ENCODE measurements at places on chromosomes 12 and 14. TPM values are rescaled to one million over a fixed set of nuclear protein-coding genes. Genes with fewer than 3 reads are reported as not detected.
A peak's percentile ranks its signal among the peaks of the same experiment; 100 is the strongest.

GRCh38 chr12:76303365-76303764 is 44.9 kb downstream of the BBS10 start:
- H3K4me1 ChIP-seq, result no peaks in the 10 kb centered on the region
- no peak overlapping the region for H3K4me3 ChIP-seq
- no peak for DNase-seq
- no peaks in the 10 kb centered on the region for H3K36me3 ChIP-seq
- no peak overlapping the region for H3K27ac ChIP-seq

The TEX22 gene
- polyA plus RNA-seq, result 0.31 TPM

DNA sequence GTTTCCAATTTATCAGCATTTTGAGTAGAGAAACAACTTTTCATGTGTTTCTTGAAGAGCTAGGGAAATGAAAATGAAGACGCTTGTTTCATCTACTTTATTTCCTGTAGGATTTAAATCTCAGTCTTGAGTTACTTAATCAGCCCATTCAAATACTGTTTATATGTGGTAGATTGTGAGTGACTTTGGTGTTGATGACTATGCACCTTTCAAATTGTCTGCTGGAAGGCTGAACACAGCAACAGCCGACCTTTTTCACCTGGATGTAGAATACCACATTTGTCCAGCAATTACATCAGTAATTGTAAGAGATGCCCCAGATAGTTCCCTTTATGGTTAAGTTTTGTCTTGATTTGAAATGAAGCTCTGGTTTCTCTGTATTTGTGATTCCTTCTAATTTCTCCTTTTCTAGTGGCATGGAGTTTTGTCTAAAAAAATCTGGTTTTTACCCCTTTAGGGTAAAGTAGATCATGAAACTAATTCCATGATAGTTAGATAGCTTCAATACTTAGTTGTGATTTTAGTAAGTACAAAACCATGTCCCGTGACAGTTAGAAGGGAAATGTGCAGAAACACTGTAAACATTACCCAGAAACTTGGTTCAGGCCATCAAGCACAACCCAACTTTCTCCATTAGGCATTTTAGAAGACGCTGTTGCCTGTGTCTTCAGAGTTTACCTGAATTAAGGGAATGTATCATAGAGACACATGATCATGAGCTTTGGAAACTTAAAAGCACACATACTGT is 165.0 kb downstream of the SRGAP1 start:
- H3K4me1 ChIP-seq, result no peaks in the 10 kb centered on the region
- H3K27me3 ChIP-seq, result no peaks in the 10 kb centered on the region
- H3K27ac ChIP-seq, result no peak overlapping the region
- no peaks in the 10 kb centered on the region for H3K36me3 ChIP-seq

DNA sequence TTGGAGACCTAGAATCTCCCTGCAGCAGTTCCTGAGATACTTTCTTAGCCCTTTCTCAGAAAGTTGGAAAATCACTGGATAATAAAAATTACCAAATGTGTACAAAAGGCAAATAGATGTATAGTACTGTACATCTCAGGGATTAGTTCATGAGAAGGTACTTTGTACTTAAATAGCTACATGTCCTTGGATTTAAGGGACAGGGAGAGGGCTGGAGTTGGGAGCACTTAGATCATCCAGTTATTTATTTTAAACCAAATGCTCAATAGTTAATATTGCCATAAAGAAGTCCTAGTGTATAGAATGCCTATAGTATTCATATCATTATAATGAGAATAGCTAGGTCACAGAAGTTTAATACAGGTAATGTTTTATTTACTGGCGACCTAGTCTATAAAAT is 13.4 kb downstream of the CDKN3 start:
- H3K27me3 ChIP-seq, result no peaks in the 10 kb centered on the region
- H3K36me3 ChIP-seq, result no peaks in the 10 kb centered on the region
- H3K4me3 ChIP-seq, result no peak overlapping the region
- H3K27ac ChIP-seq, result no peak overlapping the region

GRCh38 chr12:110286623-110287022 is 5.6 kb downstream of the ATP2A2 start:
- H3K4me1 ChIP-seq, result peaks cover 64% of the 10 kb centered on the region
- no peak for DNase-seq
- H3K36me3 ChIP-seq, result peaks cover 29% of the 10 kb centered on the region
- H3K27me3 ChIP-seq, result no peaks in the 10 kb centered on the region

DNA sequence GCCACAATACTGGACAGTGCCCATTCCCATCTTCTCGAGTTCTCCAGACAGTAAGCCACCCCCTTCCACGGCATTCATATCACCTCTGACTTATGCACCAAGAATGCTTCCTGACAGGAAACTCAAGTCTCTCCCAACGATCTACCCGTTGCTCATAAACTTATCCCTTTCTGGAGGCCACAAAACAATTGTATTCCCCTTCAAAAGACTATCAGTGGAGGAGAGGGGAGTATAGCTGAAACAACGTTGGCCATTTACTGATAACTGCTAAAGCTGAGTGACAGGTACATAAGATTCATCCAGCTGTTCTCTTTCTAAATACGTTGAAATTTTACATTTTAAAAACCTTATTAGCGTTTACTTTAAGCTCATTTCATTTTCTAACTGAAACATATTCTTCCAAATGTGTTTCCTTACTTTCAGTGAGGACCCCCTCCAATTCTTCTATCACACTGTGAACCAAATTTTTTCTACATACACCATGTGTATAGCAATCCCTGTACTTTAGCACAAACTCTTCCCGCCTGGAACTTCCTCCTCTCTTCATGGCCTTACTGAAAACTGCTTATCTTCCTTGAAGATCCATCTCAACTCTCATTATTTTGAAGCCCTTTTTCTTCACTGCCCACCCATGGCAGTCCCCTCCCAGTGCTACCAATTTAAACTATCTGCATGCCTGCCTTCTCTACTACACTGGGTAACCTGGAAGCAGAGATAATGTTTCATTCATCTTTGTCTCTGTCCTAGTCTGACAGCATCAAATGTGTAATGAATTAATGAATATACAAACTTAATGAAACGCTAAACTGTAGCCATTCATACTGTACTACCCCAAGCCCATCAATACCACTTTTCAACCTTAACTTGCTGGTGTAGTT is 28.8 kb downstream of the ATXN2 start:
- H3K27ac ChIP-seq, result no peak overlapping the region
- no peaks in the 10 kb centered on the region for H3K27me3 ChIP-seq
- no peak overlapping the region for H3K4me3 ChIP-seq
- DNase-seq, result no peak

- H3K27ac ChIP-seq, result no peak overlapping the region
- DNase-seq, result no peak
- H3K4me3 ChIP-seq, result no peak overlapping the region
- no peaks in the 10 kb centered on the region for H3K4me1 ChIP-seq
Observed at GRCh38 chr12:65615118-65615517, 209.2 kb upstream of the HMGA2 start.

The KRT78 gene
- polyA plus RNA-seq, result not detected

The TRPV4 gene
- not detected for polyA plus RNA-seq

The HSPB8 gene
- polyA plus RNA-seq, result not detected

DNA sequence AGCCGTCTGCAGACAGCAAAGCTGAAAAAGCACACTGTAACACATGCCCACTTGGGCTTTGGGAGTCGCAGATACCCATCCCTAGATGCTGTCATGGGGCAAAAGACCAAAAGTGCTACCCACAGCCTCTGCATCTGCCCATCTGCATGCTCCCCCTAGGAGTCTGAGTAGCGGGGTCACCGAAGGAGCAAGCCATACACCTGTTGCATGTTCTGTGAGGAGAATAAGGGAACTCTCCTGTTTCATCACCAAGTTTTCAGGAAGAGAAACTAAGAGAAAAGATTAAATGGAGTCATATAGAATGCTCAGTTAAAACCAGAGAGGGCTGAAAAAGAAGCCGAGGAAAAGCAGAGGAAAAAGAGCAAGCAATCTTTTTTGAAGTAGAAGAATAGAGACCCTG is 13.7 kb upstream of the ST8SIA1 start:
- DNase-seq, result no peak
- no peaks in the 10 kb centered on the region for H3K36me3 ChIP-seq
- H3K27ac ChIP-seq, result no peak overlapping the region
- no peak overlapping the region for H3K4me3 ChIP-seq
- no peaks in the 10 kb centered on the region for H3K27me3 ChIP-seq

The AICDA gene
- not detected for polyA plus RNA-seq

GRCh38 chr14:56490379-56490778 is 89.2 kb upstream of the TMEM260 start:
- H3K27me3 ChIP-seq, result no peaks in the 10 kb centered on the region
- no peak overlapping the region for H3K4me3 ChIP-seq
- no peaks in the 10 kb centered on the region for H3K36me3 ChIP-seq
- H3K4me1 ChIP-seq, result no peaks in the 10 kb centered on the region
- no peak for DNase-seq

- H3K27me3 ChIP-seq, result no peaks in the 10 kb centered on the region
- DNase-seq, result no peak
- H3K4me3 ChIP-seq, result no peak overlapping the region
- no peak overlapping the region for H3K27ac ChIP-seq
- no peaks in the 10 kb centered on the region for H3K4me1 ChIP-seq
- H3K36me3 ChIP-seq, result no peaks in the 10 kb centered on the region
Observed at GRCh38 chr12:105862163-105862821, 276.5 kb downstream of the NUAK1 start.

GRCh38 chr14:103930051-103930604 is 1.9 kb downstream of the TDRD9 start:
- no peak overlapping the region for H3K27ac ChIP-seq
- DNase-seq, result no peak
- no peaks in the 10 kb centered on the region for H3K36me3 ChIP-seq
- H3K4me3 ChIP-seq, result no peak overlapping the region
- peaks cover 1% of the 10 kb centered on the region for H3K27me3 ChIP-seq

GRCh38 chr12:6914246-6914946 is at the start of gene ENO2:
Gene ENO2, plus strand, starts transcription at chr12:6914580. Its CDS starts 1,253 bp downstream, at chr12:6915833.
- peak; percentile 87 for DNase-seq
- peaks cover 19% of the 10 kb centered on the region for H3K36me3 ChIP-seq
- H3K4me1 ChIP-seq, result peaks cover 28% of the 10 kb centered on the region
- peak within 1 kb of the TSS; percentile 68 for H3K4me3 ChIP-seq
- no peaks in the 10 kb centered on the region for H3K27me3 ChIP-seq

The KRT8 gene
- 0.73 TPM for polyA plus RNA-seq

DNA sequence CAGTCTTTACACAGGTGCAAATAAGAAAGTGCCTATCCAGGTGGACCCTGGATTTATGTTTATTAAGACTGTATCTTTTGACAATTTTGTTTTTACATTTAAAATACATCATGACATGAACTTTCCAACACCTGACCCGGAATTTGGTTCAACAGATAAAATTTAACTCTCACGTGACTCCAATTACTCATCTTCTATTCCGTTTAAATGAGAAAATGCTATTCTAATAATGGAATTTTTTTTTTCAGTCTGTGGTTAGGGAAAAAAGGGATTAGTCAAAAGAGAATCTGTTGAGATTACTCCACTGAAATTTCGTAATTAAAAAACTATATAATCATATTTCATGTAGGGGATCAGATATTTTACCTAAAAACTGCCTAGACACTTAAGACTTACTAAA is 11.1 kb downstream of the VPS37B start:
- H3K4me3 ChIP-seq, result no peak overlapping the region
- H3K27me3 ChIP-seq, result no peaks in the 10 kb centered on the region
- no peak for DNase-seq
- peaks cover 40% of the 10 kb centered on the region for H3K4me1 ChIP-seq
- H3K27ac ChIP-seq, result no peak overlapping the region

The MUCL1 gene
- not detected for polyA plus RNA-seq

The IPO8 gene
- 18.9 TPM for polyA plus RNA-seq

The MGAT4C gene
- polyA plus RNA-seq, result not detected

DNA sequence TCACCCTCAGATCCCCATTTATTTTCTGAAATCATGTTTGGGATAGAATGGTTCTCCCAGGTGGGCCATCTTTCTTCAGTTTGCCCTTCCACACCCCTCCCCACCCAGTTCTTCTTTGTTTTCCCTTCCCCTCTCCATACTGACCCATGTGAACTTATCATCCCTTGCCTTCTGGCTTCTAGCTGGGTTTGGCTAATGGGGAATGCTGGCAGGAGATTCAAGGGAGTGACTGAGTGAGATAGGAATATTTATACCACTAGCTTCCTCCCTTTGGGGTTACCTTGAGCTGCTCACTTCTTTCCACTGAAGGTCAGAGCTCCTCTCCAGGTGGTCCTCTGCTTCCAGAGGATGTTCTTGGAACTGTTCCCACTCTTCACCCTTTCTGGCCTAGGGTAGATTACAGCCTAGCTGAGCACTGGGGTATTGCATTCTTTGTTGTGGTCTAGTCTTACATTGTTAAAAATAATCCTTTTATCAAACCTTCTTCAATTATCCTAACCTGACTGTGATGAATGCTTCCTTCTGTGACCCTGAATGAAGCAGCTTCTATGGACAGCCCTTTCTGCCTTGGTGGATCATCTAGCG is 88.3 kb upstream of the ATP2B1 start:
- H3K4me3 ChIP-seq, result no peak overlapping the region
- no peaks in the 10 kb centered on the region for H3K4me1 ChIP-seq
- H3K27ac ChIP-seq, result no peak overlapping the region
- DNase-seq, result no peak
- H3K27me3 ChIP-seq, result no peaks in the 10 kb centered on the region
- no peaks in the 10 kb centered on the region for H3K36me3 ChIP-seq

The SMIM10L1 gene
- polyA plus RNA-seq, result 6.3 TPM

GRCh38 chr12:68100241-68100640 is 59.3 kb downstream of the IFNG start:
- no peaks in the 10 kb centered on the region for H3K27me3 ChIP-seq
- H3K4me3 ChIP-seq, result no peak overlapping the region
- H3K4me1 ChIP-seq, result no peaks in the 10 kb centered on the region
- H3K36me3 ChIP-seq, result no peaks in the 10 kb centered on the region

The RPL10L gene
- polyA plus RNA-seq, result not detected

- H3K36me3 ChIP-seq, result no peaks in the 10 kb centered on the region
- no peak for DNase-seq
- H3K27ac ChIP-seq, result no peak overlapping the region
- no peaks in the 10 kb centered on the region for H3K4me1 ChIP-seq
Observed at GRCh38 chr14:51318813-51319597, 79.0 kb downstream of the TMX1 start.

DNA sequence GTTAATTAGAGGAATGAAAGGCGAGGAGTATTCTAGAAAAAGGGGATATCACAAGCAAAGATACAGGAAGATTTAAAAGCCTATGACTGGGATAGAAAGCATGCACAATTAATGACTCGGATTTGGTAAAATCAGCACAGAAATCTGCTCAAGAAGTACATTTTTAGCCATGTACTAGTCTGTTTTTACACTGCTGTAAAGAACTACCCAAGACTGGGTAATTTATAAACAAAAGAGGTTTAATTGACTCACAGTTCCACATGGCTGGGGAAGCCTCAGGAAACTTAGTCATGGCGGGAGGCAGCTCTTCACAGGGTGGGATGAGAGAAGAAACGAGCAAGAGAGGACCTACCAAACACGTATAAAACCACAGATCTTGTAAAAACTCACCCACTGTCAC is 716.3 kb upstream of the MDGA2 start:
- no peak overlapping the region for H3K27ac ChIP-seq
- H3K27me3 ChIP-seq, result no peaks in the 10 kb centered on the region
- no peak for DNase-seq
- no peaks in the 10 kb centered on the region for H3K36me3 ChIP-seq
- no peaks in the 10 kb centered on the region for H3K4me1 ChIP-seq
- no peak overlapping the region for H3K4me3 ChIP-seq
